ENCODE measurements at places on chromosomes 4 and X.

DNA sequence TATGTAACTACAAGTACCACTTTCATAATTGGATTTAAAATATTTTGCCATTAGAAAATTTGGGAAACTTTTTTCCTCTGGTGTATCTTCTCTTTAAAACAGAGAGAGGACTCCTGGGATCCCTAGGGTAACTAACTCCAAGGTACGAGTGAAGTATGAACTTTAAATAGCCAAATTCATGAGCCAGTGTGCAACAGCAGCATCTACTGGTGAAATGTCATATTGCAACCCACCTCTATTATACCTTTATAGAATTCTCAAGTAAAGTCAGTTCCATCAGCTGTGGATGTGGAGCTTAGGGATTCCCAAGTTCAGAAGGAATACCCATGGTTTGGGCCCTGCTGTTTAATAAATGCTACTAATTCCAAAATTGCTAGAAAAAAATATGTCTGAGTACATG is 282.7 kb upstream of the TAPT1 start:
- no peak for DNase-seq

DNA sequence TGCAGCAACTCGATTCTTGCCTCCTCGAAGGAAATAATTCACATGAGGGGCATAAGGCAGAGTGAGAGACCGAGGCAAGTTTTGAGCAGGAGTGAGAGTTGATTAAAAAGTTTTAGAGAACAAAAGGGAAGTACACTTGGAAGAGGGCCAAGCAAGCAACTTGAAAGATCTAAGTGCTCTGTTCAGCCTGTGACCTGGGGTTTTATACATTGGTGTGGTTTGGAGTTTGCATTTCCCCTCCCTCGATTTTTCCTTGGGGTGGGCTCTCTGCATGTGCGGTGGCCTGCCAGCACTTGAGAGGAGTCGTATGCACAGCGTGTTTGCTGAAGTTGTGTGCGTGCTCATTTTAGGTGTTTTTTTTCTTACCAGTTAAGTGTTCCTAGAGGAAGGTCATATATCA is 356.4 kb downstream of the KLHL4 start:
- no peak for DNase-seq

DNA sequence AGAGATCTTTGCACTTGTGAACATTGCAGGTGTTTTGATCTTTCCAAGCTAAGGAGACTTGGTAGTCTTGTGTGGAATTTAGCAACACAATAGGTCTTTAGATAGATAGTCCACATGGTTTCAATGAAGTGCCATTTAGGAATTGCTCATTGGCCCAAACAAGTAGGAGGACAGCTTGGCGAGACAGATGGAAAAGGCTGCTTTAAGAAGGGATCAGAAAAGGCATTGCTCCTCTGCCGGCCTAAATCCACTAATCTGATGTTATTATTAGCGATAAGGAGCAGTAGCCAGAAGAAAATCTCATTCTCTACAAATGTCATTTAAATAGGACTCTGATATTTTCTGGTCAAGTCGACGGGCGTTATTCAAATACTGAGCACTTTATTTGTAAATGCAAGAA is 99.7 kb downstream of the AFF2 start:
- no peak for DNase-seq

DNA sequence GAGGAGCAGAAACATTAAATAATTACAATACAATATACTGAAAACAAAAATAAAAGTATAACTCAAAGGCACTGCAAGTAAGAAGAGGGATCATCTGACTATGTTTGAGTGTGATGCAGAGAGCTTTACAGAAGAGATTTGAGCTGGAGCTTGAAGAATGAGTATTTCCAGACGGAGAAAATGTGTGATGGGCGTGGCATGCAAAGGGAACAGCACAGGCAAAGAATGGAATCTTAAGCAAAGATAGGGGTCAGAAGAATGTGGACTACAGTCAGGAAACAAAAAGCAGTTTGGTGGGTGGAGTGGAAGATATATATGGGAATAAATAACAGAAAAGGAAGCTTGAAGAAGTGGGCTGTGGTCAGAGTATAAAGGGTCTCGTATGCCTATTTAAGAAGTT is 45.5 kb downstream of the OPHN1 start:
- peak; percentile 36 for DNase-seq

GRCh38 chr4:183355405-183355804 is 33.2 kb upstream of the CLDN24 start:
- DNase-seq: peak; percentile 6

- no peak for DNase-seq
Measured at GRCh38 chr4:129603241-129603931, 507.4 kb downstream of the C4orf33 start.

- peak; percentile 77 for DNase-seq
Measured at GRCh38 chr4:109009909-109010308, 247.1 kb upstream of the ETNPPL start.

DNA sequence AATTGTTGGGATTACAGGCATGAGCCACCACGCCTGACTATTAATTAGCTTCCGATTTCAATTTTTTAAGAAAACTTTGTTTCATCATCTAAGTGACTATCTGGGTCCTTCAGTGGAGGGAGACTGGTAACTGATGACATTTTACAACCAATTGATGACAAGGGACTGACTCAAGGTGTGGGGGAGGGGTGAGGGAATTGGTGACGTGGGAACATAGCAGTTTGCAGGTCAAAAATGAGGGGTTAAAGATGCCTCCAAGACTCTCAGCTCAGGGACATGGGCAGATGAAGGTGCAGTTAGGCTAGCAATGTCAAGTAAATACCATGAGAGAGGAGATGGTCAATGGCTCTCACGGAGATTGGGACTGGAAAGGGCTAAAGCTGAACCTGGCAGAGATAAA is 5.7 kb upstream of the FAM9C start:
- DNase-seq: no peak

DNA sequence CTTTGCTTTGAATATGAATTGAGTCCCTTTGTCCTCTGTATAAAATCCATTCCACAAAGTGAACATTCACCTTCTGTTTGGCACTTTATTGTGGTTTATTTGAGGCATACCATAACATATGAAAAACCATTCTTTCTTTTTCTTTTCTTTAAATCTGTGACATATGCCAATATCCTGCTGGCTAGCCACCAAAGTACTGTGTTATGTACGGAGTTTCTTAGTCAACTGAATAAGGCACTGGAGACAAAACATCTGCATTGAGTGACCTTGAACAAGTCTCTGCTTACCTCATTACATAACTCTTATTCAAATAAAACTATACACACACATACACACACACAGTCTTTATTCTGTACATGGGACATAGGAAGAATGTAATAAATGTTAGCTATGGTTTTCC is 872.8 kb downstream of the C4orf33 start:
- DNase-seq: no peak

DNA sequence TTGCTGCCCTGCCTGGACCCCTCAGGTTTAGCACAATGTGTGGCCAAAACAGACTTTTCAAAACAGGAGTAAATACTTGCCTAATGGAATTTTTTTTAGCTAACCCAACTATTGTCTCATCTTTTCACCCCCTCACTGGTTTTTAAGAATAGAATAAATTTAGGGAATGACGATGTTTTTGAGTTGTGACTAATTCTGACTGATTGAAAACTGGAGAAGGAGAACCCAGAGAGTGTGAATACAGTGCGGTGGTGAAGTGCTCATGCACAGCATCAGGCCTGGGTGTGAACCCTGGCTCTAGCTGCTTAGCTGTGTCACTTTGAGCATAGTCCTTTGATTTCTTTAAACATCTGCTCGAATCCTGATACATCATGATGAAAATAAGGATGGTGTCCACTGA is 10.5 kb downstream of the ANTXR2 start:
- DNase-seq: no peak

DNA sequence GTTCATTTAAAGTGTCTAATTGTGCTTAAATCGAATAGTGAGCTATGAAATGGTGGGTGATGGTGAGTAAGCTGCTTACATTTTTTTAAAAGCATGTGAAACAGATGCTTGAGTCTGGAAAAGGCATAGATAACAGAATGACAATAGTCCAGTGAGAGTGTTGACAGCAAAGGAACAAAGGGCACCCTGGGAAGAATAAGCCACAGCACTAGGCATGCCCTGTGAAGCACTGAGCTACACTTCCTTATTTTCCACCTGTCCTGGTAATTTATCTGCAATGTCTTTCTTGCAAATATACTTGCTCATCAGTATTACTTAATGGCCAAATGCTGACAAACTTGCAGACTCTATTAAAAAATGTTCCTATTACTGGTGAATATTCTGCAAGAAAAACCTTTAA is 168.7 kb downstream of the PRDM5 start:
- no peak for DNase-seq

- DNase-seq: peak; percentile 3
Measured at GRCh38 chrX:139642241-139642927, 65.6 kb downstream of the MCF2 start.

- DNase-seq: no peak
Measured at GRCh38 chrX:123308658-123309057, 124.6 kb downstream of the GRIA3 start.

GRCh38 chr4:105119356-105119755 is 27.3 kb upstream of the TET2 start:
- DNase-seq: no peak

DNA sequence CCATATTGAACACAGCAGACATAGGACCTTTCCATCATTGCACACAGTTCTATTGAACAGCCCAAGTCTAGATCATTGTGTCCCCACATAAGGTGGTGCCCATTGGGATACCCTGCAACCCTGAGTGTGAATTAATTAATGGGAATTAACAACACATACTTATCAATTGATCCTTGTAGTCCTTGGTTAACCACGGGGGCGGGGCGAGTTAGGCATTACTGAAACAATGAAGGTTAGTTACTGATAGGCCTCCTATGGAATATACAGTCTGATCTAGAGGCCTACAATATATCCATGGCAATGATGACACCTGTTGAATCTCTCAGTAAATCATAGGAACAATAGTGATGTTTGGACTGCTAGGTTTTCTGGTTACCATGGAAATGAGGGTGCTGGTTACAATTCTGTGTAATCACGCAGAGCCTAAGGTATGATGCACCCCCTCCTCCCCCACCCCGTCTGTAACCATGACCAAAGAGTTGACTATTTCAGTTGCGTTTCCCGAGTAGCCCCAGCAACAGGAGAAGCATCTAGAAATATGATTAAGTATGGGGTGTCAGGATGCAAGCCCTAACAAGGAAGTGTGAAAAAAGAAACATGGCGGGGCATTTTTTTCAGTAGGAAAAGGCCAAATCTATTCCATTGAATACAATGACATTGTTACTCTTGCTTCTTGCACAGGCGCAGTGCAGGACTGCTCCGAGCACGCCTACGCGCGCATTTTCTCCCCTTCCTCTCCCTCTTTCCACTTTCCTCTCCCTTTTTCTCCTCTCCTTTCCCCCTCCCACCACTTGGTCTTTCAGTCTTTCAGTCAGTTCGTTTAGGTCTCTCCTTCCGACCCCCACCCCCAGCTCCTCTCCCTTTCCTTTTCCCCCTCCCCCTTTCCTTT is 677 bp upstream of the NONO start:
- DNase-seq: no peak

DNA sequence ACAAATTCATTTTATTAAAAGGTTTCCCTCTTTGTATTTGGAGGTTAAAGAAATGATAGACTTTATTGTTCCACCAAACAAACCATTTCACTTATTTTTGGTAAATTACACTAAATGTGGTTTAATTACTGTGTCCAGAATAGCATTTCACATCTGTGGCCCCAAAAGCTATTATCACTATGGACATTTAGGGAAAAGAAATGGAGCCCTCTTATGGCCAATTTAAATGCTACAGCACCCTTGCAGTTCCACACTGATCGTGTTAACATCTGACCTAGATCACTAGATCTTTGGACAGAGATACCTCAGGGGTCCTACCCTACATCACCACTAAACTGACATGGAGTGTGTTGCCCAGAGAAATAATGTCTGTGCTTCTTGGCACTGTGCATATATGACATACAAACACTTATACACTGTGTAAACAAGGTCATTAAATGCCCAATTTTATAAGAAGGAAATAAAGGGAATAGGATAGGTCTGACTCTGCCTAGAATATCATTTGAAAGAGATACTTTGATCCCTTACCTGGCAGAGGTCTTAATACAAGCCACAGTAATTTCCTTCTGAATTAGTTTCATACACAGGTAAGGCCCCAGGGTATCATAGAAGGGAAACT is 163.9 kb downstream of the KDR start:
- peak; percentile 74 for DNase-seq

- DNase-seq: no peak
Measured at GRCh38 chrX:50068285-50068563, 132.6 kb downstream of the AKAP4 start.

DNA sequence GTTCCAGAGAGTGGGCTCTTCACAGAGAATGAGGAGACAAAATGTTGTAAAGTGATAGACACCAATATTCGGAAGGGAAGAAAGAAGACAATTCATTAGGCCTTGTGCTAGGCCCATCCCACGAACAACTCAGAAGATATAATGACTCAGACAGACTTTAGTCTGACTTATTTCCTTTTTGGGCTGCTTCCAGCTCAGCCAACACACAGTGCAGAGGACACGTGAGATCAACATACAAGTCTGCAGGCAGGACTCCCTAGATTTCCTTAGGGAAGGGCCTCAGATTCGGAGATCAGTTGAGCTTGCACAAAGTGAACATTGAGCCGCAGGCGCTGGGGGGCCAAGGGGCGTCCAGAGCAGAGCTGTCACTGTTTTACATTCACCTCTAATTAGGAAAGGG is 290.7 kb upstream of the TENM3 start:
- DNase-seq: peak; percentile 82

DNA sequence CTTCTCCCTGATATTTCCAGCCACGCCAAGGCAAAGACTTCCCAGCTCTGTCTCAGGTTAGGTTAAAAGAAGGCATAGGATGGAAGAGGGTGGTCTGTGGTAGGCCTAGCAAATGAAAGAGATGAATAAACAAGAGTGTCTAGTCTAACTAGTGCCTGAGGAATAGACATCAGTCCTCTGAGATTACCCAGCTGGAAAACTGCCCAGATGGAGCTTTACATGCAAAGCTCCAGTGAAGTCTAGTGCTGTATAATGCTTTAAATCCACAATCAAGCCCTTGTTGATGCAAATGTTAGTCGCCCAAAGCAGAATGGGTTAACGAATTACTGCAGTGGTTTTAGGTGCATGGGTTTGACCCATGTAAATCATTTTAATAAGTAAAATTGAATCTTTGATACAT is 24.8 kb upstream of the GUCY1B1 start:
- peak; percentile 55 for DNase-seq
